ENCODE measurements at places on chromosomes 3 and 15.

DNA sequence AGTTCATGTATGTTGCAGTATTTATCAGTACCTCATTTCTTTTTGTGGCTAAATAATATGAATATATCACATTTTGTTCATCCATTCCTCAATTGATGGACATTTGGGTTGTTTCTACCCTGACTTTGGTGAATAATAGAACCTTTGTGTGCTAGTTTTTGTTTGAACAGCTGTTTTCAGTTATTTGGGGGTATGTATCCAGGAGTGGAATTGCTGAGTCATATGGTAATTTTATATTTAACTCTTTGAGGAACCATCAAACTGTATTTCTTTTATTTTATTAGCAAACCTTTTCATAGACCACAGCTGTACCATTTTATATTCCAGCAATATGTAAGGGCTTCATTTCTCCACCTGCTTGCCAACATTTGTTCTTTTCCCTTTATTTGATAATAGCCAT, 38.4 kb upstream of the RBM5 start:
- no peak for DNase-seq

DNA sequence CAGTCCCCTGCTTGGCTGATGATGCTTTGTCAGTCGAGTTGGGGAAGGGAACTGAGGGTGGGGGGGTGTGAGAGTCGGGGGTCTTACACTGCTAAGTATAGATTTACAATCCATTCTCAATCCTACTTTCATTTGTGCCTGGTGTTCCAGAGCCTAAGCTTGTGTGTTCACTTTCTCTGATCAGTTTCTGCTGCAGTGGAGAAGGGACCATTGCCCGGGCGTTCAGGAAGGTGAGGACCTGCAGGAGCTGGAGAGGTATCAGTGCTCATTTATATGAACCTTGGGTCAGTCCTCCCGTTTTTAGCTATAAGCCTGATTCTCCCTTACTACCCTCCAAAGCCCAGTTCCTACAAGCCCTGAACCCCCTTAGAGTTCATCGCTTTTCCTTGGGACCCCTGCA, 41.0 kb upstream of the TRAK1 start:
- no peak for DNase-seq

GRCh38 chr3:113157408-113158030, 53.8 kb upstream of the BOC start:
- DNase-seq = peak; percentile 86

- no peak for DNase-seq
These were observed 3.8 kb upstream of the LOXL1 start for GRCh38 chr15:73922186-73923151.

GRCh38 chr3:24400015-24400414, 94.6 kb downstream of the THRB start:
- DNase-seq = no peak

DNA sequence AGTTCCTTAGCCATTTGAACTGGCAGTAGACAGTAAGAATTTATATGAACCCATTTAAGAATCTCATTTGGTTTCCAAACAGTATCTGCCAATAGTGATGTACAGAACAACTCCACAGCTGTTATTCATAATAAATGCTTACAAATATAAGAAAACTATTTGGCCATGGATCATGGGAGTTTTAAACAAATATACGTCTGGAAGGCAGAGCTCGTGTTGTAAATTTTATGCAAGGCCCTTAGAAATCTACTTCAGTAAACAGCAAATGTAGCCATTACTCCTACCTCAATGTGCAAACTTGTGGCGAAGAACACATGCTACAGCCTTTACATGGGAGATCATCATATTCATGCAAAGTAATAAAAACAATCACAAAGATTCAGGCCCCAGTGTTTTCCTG, 65.3 kb upstream of the NANOGP8 start:
- no peak for DNase-seq

- DNase-seq = no peak
These were observed 174.0 kb upstream of the PRICKLE2 start for GRCh38 chr3:64399205-64399800.

DNA sequence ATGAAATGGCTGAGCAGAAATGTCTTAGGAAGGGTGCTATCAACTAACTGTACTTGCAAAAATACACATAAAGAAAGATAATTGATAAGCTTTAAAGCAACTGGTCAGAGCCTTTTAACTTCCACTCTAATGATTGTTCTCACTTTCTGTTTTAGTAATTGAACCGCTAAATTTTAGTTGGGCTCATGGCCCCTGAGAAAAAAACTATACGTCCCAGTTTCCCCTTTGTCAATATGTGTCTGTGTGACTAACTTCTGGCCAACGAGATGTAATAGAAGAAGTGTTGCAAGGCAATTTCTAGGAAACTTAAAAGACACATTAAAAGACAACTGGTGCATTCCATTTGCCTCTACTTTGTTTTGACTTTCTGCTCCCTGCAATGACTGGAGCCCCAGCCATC, 223.9 kb downstream of the NR1D2 start:
- no peak for DNase-seq

DNA sequence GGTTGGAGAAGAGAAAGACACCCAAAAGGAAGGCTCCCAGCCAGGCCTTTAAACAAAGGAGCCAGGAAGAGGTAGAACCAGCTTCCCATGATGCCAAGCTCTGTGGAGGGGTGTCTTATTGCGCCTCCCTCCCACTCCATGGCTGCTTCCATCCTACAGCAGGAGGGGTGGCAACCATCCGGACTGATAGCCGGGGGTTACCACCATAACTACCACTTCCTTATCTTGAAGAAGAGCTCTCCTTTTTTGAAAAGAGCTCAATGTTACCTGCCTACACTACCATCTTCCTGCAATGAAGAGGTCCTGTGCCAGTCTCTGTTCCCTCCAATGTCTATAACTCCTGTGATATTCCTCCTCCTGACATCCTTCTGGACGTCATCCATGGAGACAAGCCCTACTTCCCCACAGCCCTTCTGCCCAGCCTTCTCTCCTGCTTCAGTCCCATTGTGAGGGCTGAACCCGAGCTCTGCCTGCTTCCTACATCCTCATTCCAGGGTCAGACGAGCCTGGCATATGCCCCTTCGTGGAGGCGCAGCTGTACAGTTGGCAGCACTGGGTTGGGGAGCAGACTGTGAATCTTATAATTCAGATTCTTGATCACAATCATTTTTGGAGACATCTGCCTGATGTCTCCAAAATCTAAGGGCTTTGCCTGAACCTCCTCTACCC, 8.5 kb downstream of the CCDC9B start:
- no peak for DNase-seq

DNA sequence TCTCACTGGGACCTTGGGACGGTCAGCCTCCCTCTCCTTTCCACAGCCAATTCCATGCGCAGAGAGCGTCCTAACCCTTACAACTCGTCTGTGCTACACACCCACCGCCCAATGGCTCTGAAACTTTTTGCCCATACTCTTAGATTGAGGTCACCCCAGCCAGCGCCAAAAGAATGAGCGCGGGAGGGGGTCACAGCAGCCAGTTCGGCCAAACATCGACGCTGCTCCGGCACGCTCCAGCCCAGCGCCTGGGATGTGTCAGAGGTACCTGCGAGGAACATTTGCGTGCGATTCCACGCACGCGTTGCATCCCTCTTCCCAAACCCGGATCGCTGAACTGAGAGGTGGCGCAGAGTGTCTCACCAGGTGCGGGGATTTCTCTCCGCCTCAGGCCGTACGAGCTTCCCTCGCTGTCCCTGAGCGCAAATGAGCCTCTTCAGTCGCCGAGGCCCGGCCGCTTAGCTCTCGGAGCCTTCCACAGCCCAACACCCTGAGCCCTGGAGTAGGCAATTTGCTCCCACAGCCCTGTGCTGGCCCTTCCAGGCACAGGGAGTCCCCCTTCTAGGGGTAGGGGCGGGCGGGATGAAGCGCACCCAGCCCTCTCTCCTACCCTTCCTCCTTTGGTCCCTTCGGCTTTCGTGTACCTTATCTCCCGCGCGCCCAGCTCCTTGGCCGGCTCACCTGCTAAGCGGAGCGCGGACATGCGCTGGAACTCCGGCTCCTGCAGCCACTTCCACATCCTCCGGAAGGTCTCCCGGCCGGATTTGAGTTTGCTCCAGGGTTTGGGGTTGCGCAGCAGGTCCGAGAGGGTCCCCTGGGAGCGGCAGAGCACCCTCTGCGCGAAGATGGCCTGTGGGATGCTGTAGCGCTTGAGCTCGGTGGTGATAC, 1.8 kb downstream of the ONECUT1 start:
- no peak for DNase-seq

DNA sequence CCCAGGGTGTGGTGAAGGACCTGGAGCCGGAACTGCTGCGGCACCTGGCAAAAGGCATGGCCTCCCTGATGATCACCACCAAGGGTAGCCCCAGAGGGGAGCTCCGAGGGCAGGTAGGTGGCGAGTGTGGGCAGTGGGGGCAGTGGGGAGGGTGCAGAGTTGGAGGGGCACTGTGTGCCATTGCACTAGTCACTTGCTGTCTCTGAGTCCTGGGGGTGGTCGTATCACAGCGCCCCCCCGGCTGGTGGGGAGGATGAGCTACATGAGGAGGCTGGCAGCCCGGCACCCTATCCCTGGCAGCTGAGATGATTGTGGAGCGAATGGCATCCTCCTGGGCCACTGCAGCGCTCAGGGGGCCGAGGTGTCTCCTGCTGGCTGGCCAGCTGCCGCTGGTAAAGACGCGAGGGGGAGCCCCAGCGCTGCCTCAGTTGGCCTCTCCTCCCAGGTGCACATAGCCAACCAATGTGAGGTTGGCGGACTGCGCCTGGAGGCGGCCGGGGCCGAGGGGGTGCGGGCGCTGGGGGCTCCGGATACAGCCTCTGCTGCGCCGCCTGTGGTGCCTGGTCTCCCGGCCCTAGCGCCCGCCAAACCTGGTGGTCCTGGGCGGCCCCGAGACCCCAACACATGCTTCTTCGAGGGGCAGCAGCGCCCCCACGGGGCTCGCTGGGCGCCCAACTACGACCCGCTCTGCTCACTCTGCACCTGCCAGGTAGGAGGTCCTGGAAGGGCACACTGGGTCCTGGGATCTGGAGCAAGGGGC, 6.4 kb downstream of the CHRD start:
- DNase-seq = peak; percentile 47

GRCh38 chr3:131324923-131325322, 56.7 kb upstream of the NUDT16 start:
- no peak for DNase-seq

DNA sequence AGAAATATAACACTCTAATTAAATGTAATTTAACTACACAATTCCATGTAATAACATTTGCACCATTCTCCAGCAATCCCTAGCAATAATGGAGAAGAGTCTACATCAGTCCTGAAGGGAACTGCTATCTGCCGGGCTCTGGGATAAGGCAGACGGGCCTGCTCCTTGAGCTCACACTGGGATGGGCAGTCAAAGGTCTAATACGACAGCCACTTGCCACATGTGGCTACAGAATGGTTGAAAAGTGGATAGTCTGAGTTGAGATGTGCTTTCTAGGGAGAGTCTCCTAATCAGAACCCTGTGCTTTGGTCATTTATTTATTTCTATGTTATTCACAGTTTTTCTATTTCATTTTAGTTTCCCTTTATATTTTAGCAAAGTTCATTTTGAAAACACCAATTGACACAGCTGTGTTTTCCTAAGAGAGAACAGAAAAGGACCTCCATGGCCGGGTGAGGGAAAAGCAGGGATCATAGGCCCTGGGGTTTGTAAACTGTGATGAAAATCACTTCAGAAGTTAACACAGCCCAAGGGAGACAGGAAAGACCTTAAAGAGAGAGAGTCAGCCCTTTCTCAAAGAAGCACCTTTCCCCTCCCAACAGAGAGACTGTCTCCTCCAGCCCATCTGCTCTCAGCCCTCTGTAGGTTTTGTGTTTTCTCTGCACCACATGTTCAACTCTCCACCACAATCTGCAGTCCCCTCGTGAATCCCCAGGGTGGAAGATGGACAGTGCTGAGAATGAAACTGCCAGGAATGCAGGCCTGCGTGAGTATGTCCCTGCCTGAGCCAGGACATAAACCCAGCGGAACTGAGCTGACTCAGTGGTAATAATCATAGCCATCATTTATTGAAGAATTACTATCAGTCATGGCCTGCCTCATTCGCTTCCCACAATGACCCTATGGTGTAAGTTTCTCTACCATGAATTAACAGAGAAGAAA, 11.6 kb downstream of the FSIP1 start:
- DNase-seq = no peak

DNA sequence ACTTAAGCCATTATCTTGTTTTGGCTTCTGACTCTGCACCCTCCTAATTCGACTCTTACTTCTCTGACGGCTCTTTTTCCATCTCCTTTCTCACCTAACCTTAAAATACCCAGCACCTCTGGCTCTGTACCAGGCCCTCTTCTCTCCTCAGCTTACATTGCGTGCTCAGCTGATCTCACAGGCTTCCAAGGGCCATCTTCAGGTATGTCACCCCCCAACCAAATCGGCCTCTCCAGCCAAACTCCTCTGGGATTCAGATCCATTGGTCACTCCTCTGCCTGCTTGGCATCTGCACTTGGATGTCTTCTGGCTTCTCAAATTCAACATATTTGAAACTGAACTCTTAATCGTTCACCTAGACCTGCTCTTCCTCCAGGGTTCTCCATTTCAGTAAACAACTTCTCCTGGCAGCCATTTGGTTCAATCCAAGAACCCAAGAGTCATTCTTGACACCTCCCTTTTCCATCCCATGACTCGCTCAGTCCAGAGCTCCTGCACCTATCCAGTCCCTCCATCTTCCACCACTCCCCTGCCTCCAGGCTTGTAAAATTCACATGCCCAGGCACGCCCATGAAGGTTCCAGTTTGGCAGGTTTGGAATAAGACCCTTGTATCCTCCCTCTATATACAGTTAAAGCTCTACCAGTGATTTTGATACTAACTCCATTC, 35.2 kb upstream of the SLC41A3 start:
- DNase-seq = peak; percentile 37

GRCh38 chr3:28575100-28575745, 226.6 kb upstream of the AZI2 start:
- peak; percentile 82 for DNase-seq

DNA sequence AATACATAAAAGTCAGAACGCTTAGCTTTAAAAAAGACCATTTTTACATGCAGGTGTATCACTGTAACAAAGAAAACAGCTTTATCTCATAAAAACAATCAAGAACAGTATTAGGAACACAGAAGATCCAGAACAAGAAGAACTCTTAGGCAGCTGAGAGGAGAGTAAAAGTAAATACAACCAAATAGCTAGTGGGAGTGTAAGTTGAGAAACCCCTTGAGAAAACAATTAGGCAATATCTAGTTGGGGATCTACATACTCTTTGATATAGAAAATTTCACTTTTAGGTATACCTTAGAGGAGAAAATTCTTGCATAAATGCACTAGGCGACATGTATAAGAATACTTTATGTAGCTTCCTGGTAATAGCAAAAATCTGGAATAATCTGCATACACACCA, 7.5 kb downstream of the TMF1 start:
- no peak for DNase-seq

DNA sequence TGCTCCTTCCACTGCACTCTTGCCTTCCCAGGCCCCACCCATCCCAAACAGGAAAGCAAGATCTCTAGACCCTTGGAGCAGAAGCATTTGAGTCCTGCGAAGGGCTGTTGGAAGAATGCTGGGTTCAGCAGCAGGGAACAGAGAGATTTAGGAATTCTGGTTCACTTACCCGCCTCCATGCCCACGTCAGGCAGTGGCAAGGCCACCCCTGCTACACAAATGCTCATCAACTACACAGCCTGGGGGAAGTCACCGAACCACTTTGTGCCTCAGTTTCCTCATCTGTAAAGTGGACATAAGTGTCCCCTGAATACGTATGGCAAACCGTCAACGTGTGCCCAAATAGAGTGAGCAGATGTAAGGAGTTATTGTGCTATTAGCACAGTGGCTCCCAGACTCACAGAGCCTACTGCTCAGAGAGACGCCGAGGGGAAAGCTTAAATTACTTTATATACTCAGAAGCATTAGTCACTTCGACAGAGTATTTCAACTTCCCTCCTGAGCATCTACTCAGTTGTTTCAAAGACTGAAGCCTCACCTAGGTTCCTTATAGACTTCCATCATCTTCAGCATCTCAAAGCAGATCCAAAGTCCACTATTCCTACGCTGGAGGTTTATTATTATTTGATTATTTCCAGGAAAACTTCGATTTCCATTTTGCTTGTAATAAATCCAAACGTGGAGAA, 905 bp downstream of the HOMER2 start:
- DNase-seq = no peak

Measured in posterior vena cava (tissue), 2 donors.